IPS-NIHi11 (cell line): ENCODE measurements at places on chromosomes 3 and 15.

DNA sequence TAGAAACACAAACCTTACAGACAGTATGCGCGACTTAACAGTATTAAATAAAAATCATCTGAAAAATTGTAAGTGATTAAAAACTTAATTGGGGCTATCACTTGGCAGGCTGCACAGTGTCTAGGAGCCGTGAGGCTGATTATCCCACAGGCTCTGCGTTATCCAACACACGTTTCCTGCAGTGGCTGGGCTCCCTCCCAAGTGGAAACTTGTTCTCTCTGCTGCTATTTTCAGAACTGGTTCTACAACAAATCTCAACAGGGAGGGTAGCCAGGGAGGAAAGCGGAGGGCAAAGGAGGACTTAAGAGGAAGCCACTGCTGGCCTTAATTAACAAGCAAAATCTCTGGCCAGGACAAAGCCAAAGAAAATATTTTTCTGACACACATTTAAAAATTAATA is 555.2 kb downstream of the MAGI1 start:
- DNase-seq, result peak; percentile 54

DNA sequence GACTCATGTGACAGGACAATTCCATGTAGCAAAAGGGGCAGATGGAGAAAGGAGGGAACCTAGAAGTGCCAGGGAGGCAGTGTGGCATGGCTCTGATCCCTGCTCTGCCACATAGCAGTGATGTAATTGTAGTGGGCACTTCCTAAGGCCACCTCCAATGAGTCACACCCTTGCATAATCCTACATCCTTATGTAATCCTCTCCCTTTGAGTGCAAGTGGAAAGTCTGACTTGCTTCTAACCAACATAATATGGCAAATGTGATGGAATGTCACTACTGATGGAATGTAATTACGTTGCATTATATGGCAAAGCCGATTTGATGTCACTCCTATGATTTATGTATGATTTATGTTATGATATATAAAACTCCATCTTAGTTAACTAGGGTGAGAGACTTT is 72.9 kb upstream of the ATP2C1 start:
- peak; percentile 51 for DNase-seq

- no peak for DNase-seq
Observed at GRCh38 chr3:192082730-192083660, 622.0 kb downstream of the PYDC2 start.

- no peak for DNase-seq
Observed at GRCh38 chr15:37031198-37031597, 69.2 kb downstream of the MEIS2 start.

- DNase-seq, result no peak
Observed at GRCh38 chr3:134910026-134910425, 115.0 kb downstream of the EPHB1 start.

DNA sequence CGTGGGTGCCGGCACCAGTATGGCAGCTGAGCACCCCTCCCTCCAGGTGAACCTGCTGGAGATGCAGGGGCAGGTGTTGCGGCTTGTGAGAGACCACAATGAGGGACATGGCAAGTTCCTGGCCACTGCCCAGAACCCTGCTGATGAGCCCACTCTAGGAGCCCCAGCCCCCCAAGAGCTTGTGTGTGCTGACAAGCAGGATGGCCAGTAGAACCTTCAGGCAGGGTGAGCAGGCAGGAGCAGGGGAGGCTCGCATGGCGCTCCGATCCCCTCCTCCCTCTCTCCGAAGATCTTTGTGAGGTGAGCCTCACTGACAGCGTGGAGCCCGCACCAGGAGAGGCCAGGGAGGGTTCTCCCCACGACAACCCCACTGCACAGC is 29.8 kb downstream of the NGRN start:
- no peak for DNase-seq

- DNase-seq, result no peak
Observed at GRCh38 chr3:18420555-18420954, 4.6 kb downstream of the SATB1 start.

DNA sequence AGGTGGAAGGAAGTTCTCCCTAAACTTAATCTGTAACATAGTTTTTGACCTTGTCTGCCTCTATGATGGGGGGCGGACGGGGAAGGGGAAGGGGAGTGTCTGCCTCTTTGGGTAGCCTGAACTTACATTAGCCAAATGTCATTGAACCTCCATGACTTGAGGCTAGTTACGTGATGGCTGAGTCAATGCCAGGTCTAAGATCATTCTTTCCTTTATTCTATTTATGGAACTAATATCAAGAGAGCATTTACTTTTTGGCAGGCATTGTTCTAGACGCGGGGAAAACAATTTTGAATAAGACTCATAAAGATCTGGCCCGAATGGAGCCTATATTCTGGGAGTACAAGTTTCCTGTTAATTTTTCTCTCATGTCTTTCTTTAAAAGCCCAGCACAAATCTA is 340.7 kb upstream of the C2CD4B start:
- no peak for DNase-seq

DNA sequence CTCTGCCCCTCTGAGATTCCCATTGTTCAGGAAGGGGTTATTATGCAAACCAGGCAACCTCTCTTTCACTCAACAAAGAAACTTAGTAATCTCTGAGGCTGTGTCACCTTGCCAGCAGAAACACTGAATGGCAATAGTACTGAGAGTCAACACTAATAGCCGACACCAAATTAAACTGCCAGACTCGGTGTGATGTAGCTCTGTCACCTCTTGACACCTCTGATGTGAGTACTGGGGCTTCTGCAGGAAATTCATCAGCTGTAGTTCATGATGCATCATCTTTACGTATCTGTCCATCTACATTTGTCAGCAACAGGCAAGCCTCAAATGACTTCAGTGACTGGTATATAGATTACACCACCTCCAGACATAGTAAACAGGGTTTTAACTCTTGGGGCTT is 65.0 kb upstream of the ONECUT1 start:
- no peak for DNase-seq

DNA sequence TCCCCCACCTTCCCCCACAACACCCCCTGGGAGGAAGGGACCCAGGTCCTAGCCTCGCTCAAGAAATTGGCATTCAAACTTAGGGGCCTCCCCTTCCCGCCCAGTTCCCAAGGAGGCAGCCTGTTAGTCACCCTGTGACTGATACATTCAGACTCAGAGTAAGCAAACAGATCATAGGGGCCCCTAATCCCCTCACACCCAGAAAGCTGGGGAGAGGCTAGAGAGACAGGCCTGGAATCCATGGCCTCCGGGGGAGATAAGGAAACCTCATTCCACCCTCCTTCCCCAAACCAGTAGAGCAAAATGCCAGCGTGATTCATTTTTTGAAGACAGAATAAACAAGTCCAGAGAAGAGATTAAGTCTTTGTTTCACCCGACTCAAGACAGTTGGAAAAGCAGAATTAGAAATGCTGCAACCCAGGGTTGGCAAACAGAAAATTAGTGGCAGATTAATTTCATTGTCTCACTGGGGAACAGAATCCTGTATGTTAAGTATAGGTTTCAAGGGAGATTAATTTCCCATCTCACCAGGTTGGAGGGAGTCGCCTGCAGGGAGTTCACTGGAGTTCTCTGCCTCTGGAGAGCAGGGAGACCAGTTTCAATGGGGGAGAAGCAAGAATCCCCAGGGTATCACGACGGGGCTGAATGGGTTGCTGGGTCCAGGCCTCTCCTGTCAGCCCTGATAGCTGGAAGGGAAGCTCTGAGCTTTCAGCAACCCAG is 268.3 kb downstream of the UACA start:
- peak; percentile 54 for DNase-seq

DNA sequence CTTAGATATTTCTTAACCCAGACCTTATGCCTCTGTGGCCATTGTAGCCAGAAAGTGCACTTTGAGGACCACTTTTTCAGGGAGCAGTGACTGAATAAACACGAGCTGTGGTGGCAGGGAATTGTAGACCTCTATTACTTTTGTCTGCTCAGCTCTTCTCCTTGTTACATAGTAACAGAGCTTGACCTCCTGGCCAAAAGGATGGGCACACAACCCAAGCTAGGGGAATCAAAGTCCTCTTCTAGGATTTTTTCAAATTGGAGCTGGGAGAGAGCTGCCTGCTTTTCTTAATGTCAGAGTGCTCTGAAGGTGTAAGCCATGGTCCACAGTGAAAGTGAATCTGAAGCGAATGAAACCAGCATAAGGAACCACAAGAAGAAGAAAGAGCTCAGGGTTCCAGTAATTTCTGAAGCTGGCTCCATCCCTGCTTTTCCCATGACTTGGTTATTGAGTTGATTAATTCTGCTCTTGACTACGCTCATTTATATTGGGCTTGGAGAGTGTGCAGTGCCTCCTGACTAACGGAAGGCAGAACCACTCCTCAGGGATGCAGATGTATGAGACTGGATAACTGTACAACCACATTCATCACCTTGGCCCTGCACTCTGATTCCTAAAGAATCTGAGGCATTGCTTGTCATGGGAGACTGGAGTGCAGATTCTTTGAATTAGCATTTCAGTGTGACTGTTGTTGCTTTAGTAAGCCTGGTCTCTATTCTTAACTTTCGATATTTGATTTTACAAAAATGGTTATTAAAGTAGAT is 60.9 kb downstream of the TLNRD1 start:
- no peak for DNase-seq

DNA sequence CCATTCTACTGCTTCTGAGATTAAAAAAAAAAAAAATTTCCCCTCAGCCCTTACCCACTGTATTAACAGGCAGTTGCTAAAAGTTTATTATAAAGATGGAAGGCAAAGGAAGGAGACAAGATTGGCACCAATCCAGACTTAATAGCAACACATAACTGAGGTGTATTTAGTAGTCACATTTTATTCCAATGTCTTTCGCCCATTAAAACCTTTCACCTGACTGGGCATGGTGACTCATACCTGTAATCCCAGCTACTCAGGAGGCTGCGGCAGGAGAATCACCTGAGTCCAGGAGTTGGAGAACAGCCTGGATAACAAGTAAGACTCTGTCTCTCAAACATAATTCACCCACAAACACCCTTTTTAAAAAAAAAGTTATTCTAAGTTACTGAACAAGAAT is 4.4 kb downstream of the ACAP2 start:
- DNase-seq, result no peak

GRCh38 chr3:153889905-153890334 is 231.3 kb upstream of the ARHGEF26 start:
- DNase-seq, result no peak

- no peak for DNase-seq
Observed at GRCh38 chr3:100880072-100880471, 113.1 kb downstream of the ABI3BP start.

DNA sequence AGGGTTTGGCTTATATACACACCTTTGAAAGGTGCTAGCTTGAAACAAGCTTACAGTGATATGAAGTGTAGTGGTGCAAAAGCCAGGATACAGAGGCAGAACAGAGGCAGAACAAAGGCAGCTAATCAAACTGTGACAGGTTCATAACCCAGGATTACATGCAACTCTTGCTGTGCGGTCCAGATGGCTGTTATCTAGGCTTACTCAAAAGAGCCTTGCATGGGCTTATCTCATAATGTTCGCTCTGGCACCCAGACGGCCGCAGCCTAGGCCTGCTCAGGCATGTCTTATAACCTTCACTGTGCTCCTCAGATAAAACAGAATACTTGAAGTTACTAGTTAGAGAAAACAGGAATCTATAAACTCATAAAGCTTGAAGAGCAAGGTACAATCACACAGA is 22.8 kb upstream of the NOX5 start:
- no peak for DNase-seq

- no peak for DNase-seq
Observed at GRCh38 chr3:17913359-17913758, 170.9 kb upstream of the TBC1D5 start.

- no peak for DNase-seq
Observed at GRCh38 chr3:122966045-122966444, 61.5 kb downstream of the SEMA5B start.

GRCh38 chr3:136836511-136837156 is 17.7 kb downstream of the SLC35G2 start:
- no peak for DNase-seq

GRCh38 chr3:177300842-177301241 is 103.6 kb upstream of the TBL1XR1 start:
- DNase-seq, result no peak

DNA sequence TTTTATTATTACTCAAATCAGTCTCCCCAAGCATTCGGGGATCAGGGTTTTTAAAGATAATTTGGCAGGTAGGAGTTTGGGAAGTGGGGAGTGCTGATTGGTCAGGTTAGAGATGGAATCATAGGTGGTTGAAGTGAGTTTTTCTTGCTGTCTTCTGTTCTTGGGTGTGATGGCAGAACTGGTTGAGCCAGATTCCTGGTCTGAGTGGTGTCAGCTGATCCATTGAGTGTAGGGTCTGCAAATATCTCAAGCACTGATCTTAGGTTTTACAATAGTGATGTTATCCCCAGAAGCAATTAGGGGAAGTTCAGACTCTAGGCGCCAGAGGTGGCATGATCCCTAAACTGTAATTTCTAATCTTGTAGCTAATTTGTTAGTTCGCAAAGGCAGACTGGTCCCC is 20.6 kb upstream of the TRANK1 start:
- no peak for DNase-seq

DNA sequence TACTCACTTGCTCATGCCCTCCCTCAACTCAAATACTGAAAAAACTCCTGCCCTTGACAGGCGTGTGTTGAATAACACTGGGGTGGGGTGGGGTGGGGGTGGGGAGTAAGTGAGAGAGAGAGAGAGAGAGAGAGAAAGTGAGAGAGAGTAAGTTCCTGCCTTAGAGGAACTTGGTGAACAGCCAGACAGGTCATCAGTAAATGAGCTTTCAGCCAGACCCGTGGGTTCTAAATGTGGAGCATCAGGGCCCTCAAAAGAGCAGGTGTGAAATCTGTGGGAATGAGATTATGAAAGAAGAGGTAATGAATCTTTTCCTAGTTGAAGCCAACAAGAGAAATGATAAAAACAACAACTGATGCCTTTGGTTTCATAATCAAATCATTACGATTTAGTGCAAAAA is 134.4 kb upstream of the FAM3D start:
- no peak for DNase-seq

- DNase-seq, result no peak
Observed at GRCh38 chr3:155872904-155873646, 2.6 kb downstream of the GMPS start.

- no peak for DNase-seq
Observed at GRCh38 chr3:181753391-181753790, 41.7 kb downstream of the SOX2 start.

GRCh38 chr15:39936187-39936586 is 2.3 kb downstream of the EIF2AK4 start:
- DNase-seq, result no peak

DNA sequence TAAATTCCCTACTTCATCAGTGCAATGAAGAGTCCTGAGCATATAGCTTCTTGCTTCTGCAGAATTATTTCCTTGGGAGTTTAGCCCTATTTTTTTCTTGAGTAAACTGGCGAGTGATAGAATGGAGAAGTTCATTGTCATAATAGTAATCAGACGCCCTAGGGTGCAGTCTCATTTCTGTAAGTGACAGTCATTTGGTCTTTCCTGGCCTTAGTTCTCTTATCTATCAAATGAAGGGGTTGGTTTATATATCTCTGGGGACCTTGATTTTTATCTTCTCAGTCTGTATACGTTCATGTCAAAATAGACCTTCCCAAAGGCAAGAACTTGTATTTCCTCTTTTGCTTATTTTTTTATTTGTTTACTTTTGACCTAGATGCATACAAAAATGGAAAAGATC is 9.9 kb upstream of the ALPK3 start:
- no peak for DNase-seq

DNA sequence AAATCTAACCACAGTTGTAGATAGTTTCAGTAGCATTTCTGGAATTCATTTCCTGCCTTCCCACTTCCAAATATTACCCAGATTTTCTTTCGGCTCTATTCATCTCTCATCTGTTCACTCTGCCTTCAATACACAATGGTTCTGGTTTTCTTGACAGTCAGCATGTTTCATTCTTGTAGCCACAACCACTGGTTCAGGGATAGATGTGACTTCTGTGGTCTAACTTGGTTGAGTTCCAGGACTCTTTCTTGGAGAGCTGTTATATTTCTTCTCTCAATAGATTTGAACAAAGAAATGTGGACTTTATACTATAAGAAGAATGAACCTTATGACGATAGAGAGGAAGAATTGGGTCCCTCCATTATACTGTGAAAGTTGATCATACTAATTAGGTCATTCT is 228.8 kb downstream of the NSUN3 start:
- DNase-seq, result no peak
